ENCODE measurements at places on chromosomes 2 and 18.
A peak's percentile ranks its signal among the peaks of the same experiment; 100 is the strongest.

GRCh38 chr2:222545823-222546795 is 109.8 kb downstream of the FARSB start:
- no peak for DNase-seq

DNA sequence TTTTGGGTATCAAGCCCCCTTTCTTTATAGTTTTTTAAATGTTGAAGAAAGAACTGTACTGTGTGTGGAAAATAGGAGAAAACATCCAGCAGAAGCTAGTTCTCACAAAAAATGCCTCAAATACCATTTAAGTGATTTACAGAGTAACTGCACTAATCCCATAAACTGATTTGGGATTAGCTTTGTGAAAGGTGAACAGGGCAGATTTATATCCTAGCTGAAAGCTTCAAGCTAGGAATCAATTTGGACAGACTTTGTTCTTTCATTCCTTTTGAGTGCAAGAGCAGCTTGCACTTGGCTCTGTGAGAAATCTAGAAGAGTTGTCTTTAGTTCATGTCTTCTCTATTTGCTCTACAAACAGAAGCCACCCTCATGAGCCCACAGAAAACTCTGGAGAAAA is 183.9 kb upstream of the VRK2 start:
- no peak for DNase-seq

GRCh38 chr2:12649602-12650400 is 66.9 kb upstream of the TRIB2 start:
- DNase-seq, result no peak

- DNase-seq, result no peak
Measured at GRCh38 chr2:236667526-236667925, 97.9 kb downstream of the ACKR3 start.

DNA sequence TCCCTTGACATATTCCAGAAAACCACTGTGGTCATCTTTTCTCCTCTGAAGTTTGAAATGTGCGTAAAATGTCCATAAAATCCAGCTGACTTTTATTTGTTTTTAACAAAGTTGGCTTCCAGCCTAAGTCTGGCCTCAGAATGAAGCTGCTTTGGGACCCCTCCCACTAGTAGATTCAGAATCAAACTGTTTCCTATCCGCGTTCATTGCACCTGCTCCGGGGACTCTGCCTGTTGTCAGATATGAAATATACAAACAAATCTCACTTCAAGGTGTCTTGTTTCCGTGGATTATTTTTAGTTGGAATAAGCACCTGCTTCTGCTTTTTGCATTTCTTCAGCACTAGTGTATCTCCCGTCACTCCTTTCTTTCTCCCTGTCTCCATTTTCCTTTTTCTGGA is 115.7 kb upstream of the FHL2 start:
- no peak for DNase-seq

DNA sequence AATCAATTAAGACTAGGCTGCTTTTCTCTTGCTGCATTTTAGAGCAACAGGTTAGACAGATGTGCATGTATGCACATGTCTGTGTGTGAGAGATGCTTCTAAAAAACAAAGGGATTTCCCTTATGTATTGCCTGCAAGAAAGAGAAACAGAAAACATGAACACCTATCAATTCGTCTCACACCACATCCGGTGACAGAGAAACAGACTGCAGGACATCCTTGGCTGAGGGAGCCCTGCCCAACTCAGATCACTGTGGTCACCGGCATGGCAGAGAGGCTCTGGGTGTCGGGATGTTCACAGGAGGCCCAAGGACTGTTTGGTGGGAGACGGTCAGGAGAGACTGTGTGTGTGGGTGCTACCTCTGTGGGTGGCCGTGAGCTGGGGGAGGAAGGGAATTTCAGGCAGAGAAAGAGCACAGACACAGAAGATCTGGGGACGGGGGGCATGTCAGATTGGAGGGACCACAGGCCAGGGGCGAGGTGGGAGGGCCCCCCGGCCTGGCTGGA is 24.9 kb downstream of the FHL2 start:
- DNase-seq, result no peak

DNA sequence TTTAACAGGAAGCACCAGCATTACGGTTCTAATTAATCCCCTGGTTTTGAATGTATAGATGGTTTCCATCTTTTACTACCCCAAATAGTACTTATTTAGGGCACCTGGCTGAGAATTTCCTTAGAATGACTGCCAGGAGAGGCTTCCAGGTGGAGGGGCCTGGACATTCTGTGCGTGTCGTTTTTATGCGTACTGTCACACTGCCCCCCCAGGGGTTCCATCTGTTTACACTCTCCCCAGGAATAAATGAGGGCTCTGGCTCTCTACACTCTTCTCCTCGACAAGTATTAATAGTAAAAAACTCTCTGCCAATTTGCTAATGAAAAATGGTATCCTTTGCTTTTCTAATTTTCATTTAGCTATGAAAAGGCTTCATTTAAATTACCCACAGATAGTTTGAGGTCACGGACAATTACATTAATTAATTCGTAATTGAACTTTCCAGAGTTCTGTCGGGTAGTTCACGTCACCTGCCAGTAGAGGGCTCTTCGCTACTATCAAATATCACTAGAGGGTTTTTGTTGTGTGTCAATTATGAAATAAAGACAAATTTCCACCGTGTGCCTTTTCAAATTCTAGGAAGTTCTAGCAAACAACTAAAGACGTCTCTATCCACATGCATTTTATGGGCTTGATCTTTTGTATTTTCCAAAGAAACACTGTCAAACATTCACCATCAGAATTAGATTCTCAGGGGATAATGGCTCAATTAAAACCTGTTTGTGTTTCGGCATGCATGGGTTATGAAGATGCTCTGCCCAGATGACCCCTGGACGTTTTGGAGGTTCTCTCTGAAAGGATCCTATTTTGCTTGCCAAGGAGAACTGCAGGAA is 88.8 kb upstream of the ASB18 start:
- DNase-seq, result no peak

- no peak for DNase-seq
Measured at GRCh38 chr2:111675419-111676194, 208.4 kb downstream of the ANAPC1 start.

GRCh38 chr2:111918383-111918806 is 20.0 kb downstream of the MERTK start:
- peak; percentile 64 for DNase-seq

- DNase-seq, result no peak
Measured at GRCh38 chr2:191638802-191639172, 39.1 kb upstream of the NABP1 start.

GRCh38 chr2:8926356-8926755 is 77.1 kb downstream of the MBOAT2 start:
- no peak for DNase-seq

- no peak for DNase-seq
Measured at GRCh38 chr2:233972941-233973575, 55.9 kb downstream of the TRPM8 start.

- no peak for DNase-seq
Measured at GRCh38 chr2:222239091-222239490, 59.7 kb downstream of the PAX3 start.

DNA sequence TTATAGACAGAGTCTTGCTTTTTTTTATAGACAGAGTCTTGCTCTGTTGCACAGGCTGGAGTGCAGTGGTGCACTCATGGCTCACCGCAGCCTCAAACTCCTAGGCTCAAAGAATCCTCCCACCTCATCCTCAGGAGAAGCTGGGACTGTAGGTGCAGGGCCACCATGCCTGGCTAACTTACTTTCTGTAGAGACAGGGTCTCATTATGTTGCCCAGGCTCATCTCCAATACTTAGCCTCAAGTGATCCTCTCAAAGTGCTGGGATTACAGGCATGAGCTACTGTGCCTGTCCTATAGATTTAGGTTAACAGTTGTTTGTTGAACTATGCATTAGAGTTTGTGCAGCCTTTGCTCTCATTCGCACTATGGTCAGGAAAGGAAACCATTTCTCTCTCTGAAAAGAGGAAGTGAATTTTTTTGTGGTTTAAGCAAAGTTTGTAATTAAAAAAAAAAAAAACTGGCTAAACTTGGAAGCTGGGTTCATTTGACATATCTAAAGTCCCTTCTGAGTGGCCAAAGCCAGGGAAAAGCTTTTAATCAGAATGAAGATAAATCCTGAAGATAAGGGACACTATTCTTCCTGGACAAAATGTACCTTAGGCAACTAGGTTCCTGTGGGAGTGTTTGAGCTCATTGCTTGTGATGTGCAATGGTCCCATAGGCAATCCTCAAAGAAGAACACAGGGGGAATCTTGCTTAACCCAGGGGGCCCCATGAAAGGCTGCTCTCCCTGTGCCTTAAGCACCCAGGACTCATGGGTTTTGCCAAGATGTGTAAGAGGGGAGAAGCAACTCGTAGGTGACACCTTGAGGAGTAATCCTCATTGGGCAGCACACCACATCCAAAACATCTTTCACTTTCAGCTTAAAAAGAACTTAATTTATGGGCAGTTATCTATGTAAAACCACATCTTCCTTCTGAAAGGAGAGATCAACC is 201.7 kb downstream of the MREG start:
- DNase-seq, result no peak

GRCh38 chr2:222427646-222428301 is 3.4 kb downstream of the SGPP2 start:
- no peak for DNase-seq

GRCh38 chr2:23556929-23557328 is 171.9 kb downstream of the KLHL29 start:
- no peak for DNase-seq

- no peak for DNase-seq
Measured at GRCh38 chr2:33498291-33498956, 22.0 kb downstream of the RASGRP3 start.

GRCh38 chr2:85952196-85952734 is 63.5 kb upstream of the ST3GAL5 start:
- no peak for DNase-seq

GRCh38 chr2:9971105-9971818 is 19.8 kb downstream of the GRHL1 start:
- no peak for DNase-seq

DNA sequence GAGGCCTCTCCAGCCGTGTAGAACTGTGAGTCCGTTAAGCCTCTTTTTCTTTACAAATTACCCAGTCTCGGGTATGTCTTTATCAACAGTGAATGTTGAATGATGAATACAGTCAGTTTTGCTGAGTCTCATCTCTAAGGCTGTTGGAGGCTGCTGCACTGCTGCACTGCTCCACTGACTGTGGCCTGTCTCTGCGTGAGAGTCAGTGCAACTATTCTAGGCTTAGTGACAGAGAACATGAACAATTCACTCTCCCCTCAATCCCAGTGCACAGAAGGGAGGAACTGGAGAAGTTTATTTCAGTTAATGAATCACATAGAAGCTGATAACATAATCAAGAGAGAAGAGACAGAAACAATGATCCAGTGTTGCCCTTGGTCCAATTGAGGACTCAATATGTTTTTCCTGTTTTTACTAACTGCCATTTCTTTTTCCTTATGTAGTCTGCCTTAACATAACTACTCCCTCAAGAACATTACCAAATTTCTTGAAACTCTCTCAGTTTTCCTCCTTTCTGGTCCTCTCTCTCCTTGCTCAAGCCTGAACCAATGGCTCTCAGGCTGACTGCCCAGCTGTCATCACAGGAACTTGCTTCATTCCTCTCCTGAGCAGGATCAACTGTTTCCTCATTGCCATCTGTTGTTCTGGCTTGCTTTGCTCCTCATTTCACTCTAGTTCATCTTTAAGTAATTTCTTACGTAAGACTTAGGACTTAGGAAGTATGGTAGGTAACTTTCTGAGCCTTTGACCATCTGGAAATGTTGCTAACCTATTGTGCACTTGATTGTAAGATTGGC is 483.2 kb downstream of the METTL4 start:
- no peak for DNase-seq
